WERI-Rb-1 (cell line): ENCODE measurements at places on chromosomes 7 and 10.
A peak's percentile ranks its signal among the peaks of the same experiment; 100 is the strongest.

DNA sequence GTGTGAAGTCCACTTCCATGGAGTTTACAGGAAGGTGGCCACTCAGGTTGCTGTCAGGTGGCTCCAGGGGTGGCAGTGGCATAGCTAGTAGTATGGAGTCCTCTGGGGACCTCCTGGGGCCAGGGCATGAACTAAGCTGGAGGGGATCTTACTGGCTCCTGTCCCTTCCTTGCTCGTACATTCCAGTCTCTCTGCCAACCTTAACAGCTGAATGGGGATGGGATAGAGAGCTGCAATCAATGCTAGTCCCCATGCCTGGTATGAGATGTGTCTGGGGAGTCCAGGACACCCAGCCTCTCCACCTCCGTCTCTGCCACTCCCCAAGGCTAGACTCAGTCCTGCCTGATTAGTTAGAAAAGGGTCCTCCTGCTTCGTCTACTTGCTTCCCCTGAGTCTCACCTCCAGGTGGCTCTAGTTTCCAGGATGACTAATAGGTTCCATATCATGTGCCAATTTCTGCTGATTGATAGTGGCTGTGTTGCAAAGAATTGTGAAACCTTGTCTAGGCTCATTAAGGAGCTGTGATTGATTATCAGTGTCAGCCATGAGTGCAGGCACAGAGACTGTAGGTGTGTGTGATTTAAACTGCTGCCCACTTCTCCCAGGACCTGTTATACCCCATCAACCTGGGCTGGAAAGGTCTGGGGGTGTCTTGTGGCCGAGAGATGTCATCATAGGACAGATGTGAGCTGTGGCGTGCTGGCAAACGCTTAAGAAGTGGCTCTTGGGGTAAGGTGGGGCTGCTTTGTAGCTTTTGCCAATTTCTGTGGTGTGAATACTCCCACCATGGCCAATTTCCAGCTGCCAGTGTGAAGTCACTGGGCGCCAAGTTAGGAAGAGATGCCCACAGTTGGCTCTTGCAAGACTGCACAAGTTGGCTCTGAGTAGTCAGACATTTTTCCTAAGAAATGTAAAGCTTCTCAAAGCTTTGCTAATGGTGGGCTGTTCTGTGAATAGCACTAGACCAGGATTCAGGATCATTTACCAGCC lies 59.8 kb downstream of the COL13A1 start:
- DNase-seq: peak; percentile 43

GRCh38 chr10:86665868-86666267 lies 2.4 kb upstream of the LDB3 start:
- no peak for DNase-seq

DNA sequence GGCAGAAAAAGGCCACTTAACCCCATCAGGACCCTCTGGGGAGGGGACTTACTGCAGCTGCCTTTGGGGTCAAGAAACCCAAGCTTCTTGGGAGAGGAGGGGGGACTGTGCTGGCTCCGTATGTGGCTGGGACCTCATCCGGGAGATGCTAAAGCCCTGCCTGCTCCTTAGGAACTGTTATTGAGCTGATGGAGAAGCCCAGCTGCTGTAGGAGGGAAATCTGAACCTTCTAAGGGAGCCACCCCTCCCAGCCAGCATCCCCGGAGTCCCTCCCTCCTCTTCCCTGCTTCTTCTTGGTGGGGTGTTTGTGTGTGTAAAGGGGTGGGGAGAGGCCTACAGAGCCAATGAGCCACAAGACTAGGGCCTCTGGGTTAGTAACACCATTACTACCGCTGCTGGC lies 8.2 kb downstream of the KCNIP2 start:
- DNase-seq: no peak

DNA sequence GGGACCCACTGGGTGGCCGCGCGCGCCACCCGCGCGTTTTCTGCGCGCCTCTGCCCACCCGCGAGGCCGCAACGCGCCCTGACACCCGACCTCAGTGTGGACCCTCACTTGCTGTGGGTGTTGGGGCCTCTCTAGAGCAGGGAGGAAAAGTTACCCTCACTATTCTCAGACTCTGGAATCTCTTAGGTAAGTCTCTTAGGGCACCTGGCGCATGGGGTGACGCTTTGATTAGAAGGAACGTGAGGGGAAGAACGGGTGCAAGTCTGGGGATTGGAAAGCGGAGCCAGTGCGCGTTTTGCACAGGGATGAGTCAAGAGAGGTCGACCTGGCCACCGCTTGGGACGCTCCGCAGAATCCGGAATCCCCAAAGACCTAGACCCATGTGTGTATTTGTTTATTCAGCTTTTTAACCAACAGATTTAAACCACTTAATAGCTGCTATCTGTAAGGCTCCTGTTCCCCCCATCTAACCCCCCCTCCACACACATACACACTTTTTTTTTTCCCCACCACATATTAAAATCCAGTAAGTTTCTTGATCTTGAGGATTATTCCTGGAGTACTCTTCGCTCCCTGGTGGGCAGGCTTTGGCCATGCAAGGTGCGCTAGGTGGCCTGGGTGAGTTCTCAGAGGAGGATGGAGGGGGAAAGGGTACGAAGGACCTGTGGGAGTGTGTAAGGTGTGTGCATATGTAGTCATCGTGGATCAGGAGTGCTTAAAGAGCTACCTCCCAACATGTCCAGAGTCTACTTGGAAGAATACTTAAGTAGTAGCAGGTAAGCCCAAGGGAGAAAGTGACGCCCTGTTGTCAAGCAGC lies 169.1 kb upstream of the PPP1R3A start:
- peak; percentile 19 for DNase-seq

DNA sequence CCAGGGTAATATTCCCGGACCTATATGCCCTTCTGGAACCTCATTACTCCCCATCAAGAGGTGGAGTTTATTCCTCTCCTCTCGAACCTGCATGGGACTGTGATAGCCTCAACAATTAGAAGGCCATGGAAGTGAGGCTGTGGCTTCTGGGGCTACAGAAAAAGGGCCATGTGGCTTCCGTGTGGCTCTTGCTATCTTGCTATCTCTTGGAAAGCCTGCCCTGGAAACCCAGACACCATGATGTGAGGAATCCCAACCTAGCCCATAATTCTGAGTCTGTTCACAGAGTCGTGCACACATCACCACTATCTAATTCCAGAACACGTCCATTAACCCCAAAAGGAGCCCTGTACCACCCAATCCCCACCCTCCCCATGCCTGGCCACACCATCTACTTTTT lies 20.8 kb upstream of the SH3PXD2A start:
- DNase-seq: no peak

GRCh38 chr10:63611078-63611477 lies 89.9 kb downstream of the REEP3 start:
- no peak for DNase-seq

DNA sequence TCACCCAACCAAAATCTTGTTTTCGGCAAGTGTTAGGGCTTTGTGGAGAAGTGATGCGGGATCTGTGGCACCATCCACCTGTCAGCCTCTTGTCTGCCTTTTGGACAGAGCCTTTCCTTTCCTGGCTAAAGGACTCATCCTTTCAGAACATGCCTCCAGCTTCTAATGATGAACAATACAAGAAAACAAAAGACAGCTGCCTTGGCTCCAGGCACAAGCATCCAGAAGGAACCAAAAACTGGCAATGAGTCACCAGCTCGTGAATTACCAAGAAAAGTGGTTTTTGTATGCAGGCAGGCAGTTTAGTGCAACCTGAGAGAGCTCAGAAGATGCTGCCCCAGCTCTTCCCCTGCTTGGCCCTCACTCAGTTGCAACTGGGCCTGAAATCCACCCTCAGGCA lies 84.6 kb upstream of the NAMPT start:
- DNase-seq: no peak

DNA sequence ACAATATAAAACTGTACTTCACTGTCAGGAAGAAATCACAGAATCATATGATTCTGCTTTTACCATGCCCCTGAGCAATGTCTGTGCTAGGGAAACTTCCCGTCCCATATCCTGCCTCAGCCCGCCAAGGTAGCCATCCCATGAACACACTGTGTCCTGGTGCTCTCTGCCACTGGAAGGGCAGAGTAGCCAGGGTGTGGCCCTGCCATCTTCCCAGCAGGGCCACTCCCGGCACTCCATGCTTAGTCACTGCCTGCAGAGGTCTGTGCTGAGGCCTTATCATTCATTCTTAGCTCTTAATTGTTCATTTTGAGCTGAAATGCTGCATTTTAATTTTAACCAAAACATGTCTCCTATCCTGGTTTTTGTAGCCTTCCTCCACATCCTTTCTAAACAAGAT lies 31.8 kb downstream of the AP3M1 start:
- no peak for DNase-seq

DNA sequence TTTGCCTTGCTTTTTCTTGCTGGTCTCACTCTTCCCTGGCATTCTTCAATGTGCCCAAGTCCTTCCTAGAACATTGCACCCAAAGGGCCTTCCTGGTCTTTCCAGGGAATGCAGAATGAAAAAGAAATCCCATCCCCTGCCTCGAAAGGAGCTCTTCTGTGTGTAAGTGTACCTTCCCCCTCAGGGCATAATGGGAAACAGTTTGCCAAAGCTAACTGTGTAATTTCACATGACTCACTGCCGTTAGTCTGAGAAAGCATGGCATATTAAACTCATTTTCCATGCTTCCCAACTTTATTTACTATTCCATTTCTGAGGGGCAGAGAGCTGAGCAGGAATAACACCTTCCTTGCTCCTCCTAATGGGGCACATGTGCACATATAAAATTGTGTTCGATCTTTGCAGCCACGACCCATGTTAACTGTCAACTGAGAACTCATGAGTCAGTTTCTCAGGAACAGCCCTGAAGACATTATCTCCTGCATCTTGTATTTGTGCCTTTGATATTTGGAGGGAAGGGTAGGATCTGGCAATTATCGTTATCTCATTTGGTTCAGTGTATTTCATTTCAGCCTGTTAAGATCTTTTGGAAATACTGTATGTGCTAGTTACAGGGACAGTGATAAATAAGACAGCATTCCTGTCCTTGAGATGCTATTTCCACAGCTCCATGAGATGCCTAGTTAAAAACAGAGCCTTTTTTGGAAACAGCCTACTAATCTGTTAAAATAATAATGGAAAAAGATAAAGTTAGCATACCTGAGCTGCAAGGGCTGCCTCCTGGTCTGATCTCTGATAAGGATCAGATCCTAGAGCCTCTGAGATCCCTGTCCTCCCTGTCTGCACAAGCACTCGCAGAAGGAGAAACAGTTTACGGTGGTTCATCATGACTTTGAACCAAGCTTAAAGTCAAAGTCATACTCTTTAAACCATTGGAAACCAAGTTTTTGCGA lies 42.3 kb downstream of the IKZF1 start:
- no peak for DNase-seq

DNA sequence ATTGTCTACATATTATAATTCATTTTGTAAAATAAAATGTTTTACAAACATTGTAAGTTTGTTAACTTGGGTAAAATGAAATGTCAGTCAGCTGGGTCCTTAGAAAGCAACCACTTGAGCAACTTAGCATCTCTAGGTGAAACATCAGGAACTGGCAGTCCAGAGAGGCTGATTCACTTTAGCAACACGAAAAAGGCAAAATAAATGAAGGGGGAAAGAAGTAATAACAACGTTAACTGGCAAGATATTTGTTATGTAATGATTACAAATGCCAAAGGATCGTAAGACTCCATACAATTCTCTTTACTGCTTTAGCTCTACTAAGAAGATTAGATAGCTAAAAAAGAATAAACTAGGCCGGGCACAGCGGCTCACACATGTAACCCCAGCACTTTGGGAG lies 5.0 kb downstream of the PDZD8 start:
- DNase-seq: no peak

DNA sequence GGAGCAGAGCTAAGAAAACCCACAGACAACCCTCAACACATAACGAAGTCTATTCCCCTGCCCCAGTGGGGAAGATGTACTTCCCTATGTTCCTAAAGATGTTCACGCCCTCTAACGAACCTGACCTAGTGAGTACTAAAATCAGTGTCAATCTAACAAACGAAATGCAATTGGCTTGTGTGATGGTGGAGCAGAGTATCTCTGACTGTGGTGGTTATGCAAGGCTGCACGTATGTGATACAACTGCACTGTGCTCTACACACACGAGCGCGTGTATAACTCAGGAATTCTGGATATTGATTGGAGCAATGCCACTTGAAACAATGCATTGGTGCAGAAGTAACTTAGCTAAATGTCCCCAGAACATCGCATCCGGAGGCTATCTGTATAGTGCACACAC lies 1.3 kb downstream of the ANKRD16 start:
- DNase-seq: no peak

GRCh38 chr10:33493978-33494377 lies 159.5 kb upstream of the NRP1 start:
- no peak for DNase-seq

DNA sequence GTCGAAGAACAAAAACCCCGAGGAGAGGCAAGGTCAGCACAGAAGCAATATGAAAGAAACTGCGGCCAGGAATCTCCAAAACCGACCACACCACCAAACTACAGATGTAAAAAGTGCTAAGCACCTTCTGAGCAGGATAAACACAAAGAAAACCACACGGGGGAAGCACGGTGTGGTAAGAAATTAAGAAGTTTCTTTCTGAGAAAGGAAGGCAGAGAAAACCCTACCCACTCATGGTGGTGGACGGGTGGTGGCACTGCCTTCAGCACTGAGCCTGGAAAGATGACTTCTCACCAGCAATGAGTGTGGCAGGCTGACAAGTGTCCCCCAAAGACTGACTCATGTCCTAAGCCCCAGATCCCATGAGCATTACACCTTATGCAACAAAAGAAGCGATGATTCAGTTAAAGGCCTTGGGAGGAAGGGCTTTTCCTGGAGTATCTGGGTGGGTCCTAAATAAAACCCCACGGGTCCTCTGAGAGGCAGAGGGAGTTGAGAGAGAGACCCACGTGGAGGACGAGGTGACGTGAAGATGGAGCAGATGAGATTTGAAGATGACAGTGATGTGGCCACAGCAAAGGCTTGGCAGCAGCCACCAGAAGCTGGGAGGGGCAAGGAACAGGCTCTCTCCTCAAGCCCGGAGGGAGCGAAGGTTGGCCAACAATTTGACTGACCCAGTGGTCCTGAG lies 124.9 kb downstream of the DLG5 start:
- DNase-seq: no peak

GRCh38 chr7:101634196-101634717 lies 5.2 kb upstream of the MYL10 start:
- DNase-seq: no peak

GRCh38 chr10:99731306-99732032 lies 458 bp downstream of the COX15 start:
- DNase-seq: no peak

- DNase-seq: no peak
These were observed 34.2 kb upstream of the ANKRD2 start for GRCh38 chr10:97538411-97538810.

GRCh38 chr7:87476179-87476557 lies 688 bp upstream of the ABCB4 start:
- DNase-seq: no peak

GRCh38 chr10:85623758-85624157 lies 742.8 kb downstream of the GRID1 start:
- no peak for DNase-seq

- DNase-seq: peak; percentile 15
These were observed 8.2 kb upstream of the PON3 start for GRCh38 chr7:95404316-95404865.

DNA sequence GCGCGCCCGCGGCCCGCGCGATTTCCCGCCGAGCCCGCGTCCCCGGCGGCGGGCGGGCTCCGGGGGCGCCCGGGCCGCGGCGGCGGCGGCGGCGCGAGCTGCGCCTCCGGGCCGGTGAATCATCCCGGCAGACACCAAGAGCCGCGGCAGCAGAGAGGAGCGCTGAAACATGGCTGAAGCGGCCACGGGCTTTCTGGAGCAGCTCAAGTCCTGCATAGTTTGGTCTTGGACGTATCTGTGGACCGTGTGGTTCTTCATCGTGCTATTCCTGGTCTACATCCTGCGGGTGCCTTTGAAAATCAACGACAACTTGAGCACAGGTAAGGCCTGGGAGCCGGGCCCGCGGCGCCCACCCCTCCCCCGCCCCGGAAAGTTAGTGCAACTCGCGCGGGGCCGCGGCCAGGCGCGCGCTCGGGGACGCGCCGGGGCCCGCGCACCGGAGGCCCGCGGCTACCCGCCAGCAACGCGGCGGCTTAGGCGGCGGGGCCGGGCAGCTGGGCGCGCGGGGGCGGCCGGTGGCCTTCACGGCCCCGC lies at the start of gene ST7:
Gene ST7, plus strand, starts transcription at position 130 of the 534 bp plus-strand sequence. Its CDS starts 40 bp downstream, at position 170.
- peak; percentile 38 for DNase-seq
